ENCODE measurements at places on chromosomes 7 and 10.
A peak's percentile ranks its signal among the peaks of the same experiment; 100 is the strongest.

GRCh38 chr7:71746006-71746405 is 614.1 kb downstream of the GALNT17 start:
- DNase-seq = no peak

DNA sequence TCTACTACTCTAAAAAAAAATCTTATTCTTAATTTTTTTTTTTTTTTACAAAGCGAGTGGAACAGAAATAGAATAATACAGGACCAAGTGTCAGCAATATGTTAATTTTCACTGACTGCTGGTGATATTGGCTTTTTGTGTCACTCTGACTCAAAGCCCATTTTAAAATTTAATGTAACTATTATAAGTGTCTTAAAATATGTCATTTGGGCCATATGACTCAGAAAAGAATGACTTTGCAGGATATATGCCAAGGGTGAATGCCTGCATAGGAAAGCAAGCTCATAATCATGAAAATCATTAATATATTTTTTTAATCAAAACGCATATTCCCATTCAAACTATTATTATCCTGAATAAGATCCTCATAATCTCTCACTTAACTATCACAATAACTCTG is 149.2 kb downstream of the GNAT3 start:
- no peak for DNase-seq

DNA sequence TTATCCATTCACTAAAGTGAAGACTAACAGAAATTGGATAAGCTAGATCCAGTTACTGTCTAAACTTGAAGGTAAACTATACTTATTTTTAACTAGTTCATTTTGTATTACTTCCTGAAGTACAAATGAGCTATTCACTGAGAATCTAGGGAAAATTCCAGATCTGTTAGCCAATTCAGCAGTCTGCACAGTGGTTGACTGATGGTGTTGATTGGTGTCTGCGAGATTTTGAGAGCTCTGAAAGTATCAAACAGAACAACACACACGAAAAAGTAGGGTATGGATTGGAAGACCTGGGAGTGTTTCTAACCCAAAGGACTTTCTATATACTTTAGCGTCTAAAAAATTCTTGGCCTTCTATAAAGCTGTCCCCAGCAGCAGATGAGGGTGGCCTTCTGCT is 33.6 kb upstream of the AGR2 start:
- no peak for DNase-seq

GRCh38 chr7:35725280-35725680 is 30.3 kb upstream of the HERPUD2 start:
- peak; percentile 42 for DNase-seq
